NCI-H774 (cell line): ENCODE measurements at places on chromosomes 7 and 10.
A peak's percentile ranks its signal among the peaks of the same experiment; 100 is the strongest.

GRCh38 chr7:141158561-141158960 is 84.7 kb downstream of the TMEM178B start:
- no peak for DNase-seq

- no peak for DNase-seq
Measured at GRCh38 chr7:137091396-137091795, 222.9 kb downstream of the CHRM2 start.

DNA sequence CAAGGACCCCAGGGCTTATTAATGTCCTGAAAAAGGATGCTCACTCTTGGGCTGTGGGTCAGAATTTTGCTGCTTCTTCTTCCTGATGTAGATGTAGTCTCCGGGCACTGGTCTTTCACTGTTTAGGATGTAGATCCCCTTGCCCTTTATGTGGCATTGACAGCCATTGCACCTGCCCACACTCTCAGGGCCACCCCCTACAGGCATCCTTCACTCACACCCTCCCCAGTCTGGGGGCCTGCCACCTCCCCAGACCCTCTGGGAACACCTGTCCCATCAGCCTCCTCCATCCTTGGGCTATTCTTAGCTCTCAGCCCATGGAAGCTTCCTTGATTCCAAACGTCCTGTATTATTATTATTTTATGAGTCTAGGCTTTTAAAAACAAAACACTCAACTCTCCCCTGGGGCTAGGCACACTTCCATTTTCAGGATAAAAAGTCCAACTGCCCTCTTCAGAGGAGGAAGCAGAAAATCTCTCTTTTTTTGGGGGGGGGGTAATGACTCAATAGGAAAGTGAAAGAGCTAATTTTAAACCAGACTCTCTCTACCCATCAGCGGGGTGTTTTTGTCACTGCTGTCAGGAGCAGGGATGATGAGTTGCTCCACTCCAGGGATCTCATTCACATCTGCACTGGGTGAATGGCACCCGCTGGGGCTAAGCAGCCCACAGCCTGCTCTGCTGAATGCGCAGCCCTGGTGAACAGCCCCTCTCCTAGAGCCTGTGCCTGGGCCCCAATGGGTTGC is 11.5 kb upstream of the KLRG2 start:
- DNase-seq, result no peak

- no peak for DNase-seq
Measured at GRCh38 chr10:79390551-79391229, 43.4 kb downstream of the PPIF start.

GRCh38 chr10:68871105-68871711 is 29.9 kb upstream of the DDX50 start:
- DNase-seq, result no peak

GRCh38 chr7:74066626-74067025 is 17.0 kb upstream of the LIMK1 start:
- no peak for DNase-seq

DNA sequence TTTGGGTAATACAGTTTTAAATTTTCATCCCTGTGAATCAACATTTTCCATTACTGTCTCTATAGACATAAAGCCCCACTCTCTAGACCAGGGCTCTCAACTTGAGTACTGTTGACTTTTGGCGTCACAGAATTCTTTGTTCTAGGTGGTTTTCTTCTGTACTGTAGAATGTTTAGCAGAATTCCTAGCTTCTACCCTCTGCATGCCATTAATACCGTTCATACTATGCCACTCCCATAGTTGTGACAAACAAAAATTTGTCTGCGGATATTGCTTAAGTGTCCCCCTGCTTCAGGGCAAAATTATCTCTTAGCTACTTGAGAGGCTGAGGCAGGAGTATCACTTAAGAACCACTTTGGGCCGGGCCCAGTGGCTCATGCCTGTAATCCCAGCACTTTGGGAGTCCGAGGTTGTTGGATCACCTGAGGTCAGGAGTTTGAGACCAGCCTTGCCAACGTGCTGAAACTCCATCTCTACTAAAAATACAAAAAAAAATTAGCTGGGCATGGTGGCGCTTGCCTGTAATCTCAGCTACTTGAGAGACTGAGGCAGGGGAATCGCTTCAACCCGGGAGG is 57.3 kb upstream of the NRG3 start:
- no peak for DNase-seq

GRCh38 chr10:77081481-77081891 is 556.1 kb downstream of the KCNMA1 start:
- no peak for DNase-seq

DNA sequence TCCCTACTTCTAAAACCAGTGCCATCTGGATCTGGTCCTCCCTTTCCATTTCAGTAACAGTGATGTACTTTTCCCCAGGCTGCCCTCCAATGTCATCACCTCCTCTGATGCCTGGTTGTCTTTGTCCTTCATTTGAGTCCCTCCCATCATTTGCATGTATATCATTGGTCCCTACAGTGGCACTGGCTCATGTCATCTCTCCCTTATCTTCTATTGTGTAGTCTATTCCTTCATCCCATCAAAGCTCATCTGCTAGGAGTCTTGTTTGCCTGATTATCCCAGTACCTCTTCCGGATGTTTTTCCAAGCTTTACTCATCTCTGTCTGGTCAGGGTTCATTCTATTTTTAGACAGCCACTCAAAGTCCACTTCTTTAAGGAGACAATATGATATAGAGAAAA is 292.9 kb upstream of the BMPER start:
- DNase-seq, result no peak

GRCh38 chr10:2734603-2735002 is 332.7 kb upstream of the PFKP start:
- no peak for DNase-seq

GRCh38 chr7:105131033-105131656 is 117.1 kb downstream of the KMT2E start:
- DNase-seq, result no peak

DNA sequence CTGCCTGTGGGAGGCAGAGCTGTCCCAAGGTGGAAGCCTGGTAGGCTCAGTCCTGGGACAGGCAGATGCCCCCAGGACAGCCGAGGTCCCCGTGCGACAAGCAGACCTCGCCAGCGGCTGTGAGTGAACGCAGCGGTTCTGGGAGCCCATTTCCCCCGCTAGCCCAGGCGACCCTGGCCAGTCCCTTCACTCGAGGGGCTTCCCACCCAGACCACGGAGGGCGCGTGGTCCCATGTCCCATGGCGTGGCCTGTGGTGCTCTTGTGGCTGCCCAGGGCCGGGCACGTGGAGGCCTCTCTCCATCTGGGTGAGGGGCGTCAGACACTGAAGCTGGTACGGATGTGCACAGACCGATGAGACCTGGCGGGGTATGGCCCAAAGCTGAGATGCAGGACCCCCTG is 67.9 kb downstream of the ELFN1 start:
- no peak for DNase-seq

- DNase-seq, result no peak
Measured at GRCh38 chr7:1961701-1962276, 271.0 kb downstream of the MAD1L1 start.

- DNase-seq, result no peak
Measured at GRCh38 chr7:30351286-30351685, 66.9 kb downstream of the ZNRF2 start.

- DNase-seq, result no peak
Measured at GRCh38 chr10:12327476-12327875, 21.9 kb upstream of the CAMK1D start.

DNA sequence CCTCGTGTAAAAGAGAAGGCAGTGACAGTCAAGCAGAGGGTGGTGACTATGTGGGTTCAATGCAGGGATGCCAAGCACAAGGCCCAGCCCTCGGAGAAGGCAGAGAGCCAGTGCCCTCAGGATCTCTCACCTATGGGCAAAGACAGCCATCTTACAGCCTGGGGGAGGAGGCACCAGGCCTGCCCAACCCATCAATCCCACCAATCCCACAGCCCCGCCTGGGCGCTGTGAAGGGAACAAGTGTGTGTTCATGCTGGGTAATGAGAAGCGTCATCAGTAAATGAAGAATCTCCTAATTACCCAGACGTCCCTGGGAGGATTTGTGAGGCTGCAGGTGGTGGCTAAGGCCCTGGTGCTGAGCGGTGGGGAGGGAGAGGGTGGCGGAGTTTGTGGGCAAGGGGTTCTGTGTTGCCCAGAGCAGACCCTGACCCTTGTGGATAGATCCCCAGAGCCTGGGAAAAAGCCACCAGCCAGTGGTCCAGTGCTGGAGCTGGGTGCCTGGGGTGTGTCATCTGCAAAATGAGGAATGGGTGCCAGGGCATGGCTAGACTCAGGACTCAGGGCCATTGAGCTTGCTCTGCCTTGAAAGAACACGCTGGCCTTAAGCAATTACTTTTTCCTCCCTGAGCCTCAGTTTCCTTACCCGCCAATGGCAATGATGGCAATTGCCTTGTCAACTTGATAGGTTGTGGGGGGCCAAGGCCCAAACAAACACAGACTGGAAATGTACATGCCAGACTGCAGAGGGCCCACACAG is 128.1 kb upstream of the UNC5B start:
- DNase-seq, result no peak

- peak; percentile 30 for DNase-seq
Measured at GRCh38 chr10:63265222-63265617, 132.1 kb downstream of the NRBF2 start.

DNA sequence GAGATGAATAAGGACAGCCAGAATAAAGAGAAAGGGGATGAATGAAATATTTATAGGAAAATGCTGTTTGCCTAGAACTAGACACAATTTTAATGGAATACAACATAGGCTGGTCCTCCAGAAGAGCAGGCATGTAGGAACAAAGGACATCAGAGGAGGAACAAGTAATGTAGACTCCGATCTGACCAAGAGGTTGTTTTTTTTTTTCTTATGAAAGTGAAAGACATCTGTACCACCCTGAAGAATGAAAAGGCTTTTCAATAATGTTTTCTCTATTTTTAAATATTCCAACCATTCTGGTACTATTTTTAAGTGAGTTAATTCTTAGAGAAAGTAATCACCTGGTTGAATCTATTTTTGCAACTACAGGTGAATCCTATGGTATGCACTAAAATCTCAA is 136.9 kb upstream of the PTN start:
- no peak for DNase-seq

- no peak for DNase-seq
Measured at GRCh38 chr7:155464183-155464582, 6.3 kb downstream of the EN2 start.
